ENCODE measurements at places on chromosomes 12 and 14.

GRCh38 chr14:69845787-69846186, 33.4 kb upstream of the SMOC1 start:
- DNase-seq, result no peak

- DNase-seq, result no peak
These were observed 368.0 kb downstream of the ALG10 start for GRCh38 chr12:34390171-34390841.

DNA sequence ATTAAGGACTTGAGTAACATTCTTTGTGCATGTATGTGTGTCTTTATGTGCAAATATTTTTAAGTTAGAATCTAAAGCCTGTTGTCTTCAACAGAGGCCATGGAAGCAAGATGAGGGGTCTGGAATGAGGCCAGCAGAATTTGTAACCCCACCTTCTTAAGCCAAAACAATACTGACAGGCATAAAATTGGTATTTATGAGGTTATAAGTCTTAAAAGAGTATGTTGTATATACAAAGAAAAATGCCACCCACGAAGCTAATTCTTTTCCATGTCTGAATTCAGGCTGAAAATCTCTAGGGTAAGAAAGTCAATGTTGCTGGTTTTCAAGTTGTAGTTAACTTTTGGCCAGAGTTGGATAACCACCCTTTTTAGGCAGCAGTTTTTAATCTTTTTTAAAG, 86.2 kb upstream of the TMTC1 start:
- DNase-seq, result no peak

GRCh38 chr14:100593751-100594624, 6.8 kb upstream of the BEGAIN start:
- DNase-seq, result no peak

DNA sequence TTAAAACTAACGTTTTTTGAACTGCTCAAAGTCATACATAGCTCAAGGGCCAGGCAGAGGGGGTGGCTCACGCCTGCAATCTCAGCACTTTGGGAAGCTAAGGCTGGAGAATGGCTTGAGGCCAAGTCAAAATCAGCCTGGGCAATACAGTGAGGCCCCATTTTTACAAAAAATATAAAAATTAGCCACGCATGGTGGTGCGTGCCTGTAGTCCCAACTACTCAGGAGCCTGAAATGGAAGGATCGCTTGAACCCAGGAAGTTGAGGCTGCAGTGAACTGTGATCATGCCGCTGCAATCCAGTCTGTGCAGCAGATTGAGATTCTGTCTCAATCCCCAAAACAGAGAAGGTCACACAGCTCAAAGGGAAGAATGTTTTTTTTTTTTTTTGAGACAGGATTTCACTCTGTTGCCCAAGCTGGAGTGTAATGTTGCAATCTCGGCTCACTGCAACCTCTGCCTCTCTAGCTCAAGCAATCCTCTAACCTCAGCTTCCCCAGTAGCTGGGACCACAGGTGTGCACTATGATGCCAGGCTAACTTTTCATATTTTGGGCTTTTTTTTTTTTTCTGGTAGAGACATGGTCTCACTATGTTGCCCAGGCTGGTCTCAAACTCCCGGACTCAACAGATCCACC, 2.9 kb downstream of the RBM23 start:
- DNase-seq, result no peak
